Epithelial cell of proximal tubule (primary cell): ENCODE measurements at places on chromosomes 11 and 22. TPM values are rescaled to one million over a fixed set of nuclear protein-coding genes. Genes with fewer than 3 reads are reported as not detected.

The OR52H1 gene
- total RNA-seq = not detected in 2 replicates

DNA sequence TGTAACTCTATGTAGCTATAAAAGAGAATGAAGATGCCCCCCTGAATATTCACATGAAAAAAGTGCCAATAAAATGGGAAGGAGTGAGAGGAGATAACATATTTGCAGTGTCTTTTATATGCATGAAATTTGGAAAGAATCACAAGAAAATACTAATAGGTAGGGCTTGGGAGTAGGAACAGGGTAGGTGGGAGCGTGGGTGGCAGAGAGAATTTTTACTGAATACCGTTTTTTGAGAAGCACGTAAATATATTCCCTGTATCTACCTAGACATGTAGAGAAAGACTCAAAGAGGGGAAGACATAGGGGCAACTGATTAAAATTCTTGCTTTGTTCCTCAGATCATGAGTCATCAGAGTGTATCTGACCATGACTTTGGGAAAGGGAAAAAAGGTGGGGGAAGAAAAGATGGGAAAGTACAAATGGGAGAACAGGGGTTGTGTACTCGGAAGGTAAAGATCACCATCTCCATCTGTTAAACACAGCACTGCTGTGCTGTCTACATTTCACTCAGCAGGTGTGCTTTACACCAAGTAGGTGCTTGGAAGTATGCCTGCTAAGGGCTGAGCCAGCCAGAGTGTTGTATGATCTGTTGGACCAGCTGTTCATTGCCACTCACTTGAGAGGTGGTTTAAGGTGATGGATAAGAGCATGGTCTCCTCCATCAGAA lies 16.0 kb downstream of the PRR5L start:
- DNase-seq = peak; percentile 49

- no peak for DNase-seq
Observed at GRCh38 chr11:66111158-66111557, 41.1 kb downstream of the PACS1 start.

GRCh38 chr11:79794484-79795393 lies 353.9 kb upstream of the TENM4 start:
- DNase-seq = no peak

- no peak for DNase-seq
Observed at GRCh38 chr11:113673550-113674396, 32.3 kb downstream of the TMPRSS5 start.

DNA sequence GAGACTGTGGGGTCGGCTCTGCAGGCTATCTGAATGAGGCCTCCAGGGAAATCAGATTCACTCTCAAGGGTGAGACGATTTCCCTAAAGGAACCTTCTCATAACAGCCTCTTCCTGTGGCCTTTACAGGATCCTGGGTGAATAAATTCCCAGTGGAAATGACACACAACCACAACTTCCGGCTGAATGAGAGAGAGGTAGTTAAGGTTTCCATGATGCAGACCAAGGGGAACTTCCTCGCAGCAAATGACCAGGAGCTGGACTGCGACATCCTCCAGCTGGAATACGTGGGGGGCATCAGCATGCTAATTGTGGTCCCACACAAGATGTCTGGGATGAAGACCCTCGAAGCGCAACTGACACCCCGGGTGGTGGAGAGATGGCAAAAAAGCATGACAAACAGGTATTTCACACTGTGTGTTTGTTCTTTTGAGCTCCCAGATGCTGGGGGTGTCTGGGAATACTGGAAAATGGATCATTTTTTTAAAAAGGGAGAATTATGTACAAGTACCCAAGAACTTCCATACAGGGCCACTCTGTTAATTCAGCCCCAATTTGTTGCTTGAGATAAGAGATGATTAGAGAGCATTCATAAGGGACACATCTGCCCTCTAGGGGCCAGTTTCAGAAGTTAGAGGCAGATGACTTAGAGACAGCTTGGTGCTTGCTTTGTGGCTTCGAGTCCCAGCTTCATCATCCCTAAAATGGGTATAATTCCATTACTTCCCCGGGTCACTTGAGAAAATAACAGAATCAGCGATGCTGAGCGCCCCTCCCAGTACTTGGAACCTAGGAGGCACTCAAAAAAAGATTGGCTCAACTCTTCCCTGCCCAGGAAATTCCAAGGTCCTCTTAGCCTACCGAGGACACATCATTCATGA lies 10.2 kb downstream of the SERPIND1 start:
- no peak for DNase-seq

The MS4A3 gene
- total RNA-seq = not detected in 2 replicates

The ARL2 gene
- 151 and 169 TPM in 2 replicates for total RNA-seq

- DNase-seq = no peak
Observed at GRCh38 chr11:110349138-110349996, 53.0 kb upstream of the RDX start.

The DEUP1 gene
- 0.36 and 0.69 TPM in 2 replicates for total RNA-seq

The OR52N4 gene
- not detected in 2 replicates for total RNA-seq

DNA sequence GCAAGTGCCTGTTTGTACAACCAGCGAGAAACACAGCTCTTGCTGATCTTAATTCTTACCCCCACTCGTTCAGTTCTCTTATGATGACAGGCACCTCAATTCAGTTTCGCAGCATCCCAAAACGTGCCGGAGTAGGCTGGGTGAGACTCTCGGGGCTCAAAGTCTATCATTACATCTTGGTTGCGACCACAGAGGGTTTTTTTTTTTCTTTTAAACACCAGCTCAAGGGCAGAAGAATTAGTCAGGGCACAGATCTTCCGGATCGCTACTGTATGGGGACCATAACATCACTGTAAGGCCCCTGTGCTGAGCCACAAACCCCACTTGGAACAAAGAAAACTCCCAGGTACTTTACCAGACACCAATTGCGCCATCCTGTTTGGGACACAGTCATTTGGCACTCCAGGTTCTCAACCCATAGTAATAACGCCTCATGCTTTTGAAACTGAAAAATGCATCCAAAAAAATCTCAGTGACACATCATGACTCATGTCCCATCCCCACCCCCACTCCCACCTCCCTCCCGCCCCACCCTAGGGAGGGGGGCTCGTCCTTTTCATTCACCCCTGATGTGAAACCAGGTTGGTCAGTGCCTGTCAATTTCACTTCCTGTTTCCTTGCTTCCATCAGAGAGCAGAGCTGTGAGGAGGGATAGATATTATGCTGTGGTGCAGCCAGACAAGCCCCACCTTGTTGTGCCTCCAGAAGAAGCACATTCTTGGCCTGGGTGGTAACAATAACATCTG lies 41.0 kb upstream of the CD5 start:
- DNase-seq = no peak

- no peak for DNase-seq
Observed at GRCh38 chr11:7495882-7496551, 10.7 kb downstream of the OLFML1 start.

DNA sequence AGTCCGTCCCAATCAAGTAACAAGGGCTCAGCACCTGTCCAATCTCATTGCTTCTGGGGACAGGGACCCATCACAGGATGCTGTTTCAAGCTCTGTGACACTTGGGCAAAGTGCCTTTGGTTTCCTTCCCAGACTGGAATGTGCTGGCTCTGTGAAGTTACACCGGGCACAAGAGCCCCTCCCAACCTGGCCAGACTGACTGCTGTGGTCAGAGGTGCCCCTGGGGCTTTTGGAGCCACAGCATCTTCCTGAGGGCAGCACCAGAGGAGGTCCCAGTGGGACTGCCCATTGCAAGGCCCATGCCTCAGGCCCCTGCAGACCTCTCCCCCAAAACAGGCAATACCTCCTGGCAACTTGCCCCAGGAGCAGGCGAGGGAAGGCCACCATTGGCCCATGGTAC lies 155.2 kb upstream of the GRK3 start:
- no peak for DNase-seq

- DNase-seq = no peak
Observed at GRCh38 chr11:117639601-117640000, 157.4 kb downstream of the DSCAML1 start.

The E2F8 gene
- 6.9 and 10.5 TPM in 2 replicates for total RNA-seq

The CHRDL2 gene
- not detected in 2 replicates for total RNA-seq

The CCDC15 gene
- 3.3 and 3.4 TPM in 2 replicates for total RNA-seq

DNA sequence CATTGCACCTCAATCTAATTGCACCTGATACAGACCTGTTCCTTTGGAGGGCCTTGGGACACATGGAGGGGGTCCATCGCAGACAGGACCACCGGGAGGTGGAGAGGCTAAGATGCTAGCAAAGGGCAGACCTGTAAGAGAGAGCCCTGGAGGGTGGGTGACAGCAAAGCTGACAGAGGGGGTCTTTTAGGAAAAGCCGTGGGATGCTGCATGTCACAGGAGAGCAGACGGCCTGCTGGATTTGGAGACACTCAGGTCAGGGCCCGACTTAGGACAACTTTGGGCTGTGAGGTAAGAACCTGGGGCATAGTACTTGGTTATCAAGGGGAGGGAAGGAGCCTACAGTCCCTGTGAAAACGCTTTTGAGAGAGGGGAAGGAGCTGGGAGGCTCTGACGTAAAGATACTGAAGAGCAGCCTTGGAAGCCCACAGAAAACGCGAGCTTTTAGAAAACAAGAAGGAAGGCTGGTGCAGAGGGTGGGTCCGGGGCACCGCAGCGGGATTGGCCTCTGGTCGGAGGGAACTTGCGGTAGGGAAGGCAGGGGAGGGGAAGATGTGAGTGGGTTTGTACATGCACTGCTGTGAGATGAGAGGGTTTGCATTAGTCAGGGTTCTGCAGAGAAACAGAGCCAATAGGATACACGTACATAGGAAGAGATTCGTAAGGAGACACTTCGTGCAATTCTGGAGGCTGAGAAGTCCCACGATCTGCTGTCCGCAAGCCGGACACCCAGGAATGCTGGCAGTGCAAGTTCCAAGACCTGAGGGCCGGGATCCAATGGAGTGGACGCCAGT lies 868.5 kb downstream of the TBC1D22A start:
- DNase-seq = no peak

DNA sequence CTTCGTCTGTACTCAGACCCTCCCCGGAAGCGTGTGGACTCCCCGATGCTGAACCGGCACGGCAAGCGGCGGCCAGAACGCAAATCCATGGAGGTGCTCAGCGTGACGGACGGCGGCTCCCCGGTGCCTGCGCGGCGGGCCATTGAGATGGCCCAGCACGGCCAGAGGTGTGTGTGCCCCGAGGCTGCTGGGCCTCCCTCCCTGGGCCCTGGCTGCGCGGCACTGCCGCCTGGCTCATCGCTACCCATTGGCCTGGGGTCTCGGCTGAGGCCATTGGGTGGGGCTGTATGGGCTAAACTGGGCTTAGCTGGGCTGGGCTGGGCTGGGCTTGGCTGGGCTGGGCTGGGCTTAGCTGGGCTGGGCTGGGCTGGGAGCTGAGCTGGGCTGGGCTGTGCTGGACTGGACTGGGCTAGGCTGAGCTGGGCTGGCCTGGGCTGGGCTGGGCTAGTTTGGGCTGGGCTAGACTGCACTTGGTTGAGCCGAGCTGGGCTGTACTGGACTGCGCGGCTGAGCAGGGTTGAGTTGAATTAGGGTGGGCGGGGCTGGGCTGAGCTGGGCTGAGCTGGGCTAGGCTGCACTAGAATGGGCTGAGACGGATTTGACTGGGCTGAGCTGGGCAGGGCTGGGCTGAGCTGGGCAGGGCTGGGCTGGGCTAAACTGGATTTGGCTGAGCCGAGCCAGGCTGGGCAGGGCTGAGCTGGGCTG lies 40.7 kb downstream of the MOB2 start:
- no peak for DNase-seq

DNA sequence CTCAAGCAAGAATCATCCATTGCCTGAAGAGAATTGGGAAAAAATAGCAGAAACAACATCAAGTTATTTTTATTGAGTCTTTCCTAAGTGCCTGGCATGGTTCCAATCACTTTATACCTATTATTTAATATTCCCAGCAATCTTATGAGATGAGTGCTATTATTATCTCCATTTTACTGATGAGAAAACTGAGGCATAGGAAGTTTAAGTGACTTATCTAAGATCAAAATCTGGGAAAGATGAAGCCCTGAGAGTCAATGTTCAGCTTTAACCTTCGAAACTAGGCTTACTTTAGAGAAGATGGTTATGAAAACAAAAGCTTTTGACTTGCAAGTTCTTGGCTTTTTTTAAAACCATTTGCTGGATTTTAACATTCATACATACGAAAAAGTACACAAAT lies 141.6 kb downstream of the APIP start:
- no peak for DNase-seq

The ENTHD1 gene
- not detected in 2 replicates for total RNA-seq

- DNase-seq = no peak
Observed at GRCh38 chr11:93623179-93623578, 38.3 kb upstream of the CEP295 start.

DNA sequence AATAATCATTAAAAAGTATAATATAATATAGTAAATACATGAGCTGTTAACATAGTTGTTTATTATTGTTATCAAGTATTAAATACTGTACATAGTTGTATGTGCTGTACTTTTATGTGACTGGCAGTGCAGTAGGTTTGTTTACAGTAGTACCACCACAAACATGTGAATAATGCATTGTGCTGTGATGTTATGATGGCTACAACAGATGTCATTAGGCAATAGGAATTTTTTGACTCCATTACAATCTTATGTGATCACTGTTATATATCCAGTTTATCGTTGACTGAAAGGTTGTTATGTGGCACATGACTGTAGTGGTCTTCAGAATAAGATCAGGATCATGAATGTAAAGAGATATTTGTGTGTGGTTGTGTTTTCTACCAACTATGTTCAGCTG lies 577.8 kb downstream of the JRKL start:
- DNase-seq = no peak

GRCh38 chr11:71339396-71339881 lies 87.1 kb upstream of the SHANK2 start:
- DNase-seq = no peak

- DNase-seq = no peak
Observed at GRCh38 chr11:2156416-2157182, 4.4 kb downstream of the INS start.

GRCh38 chr11:66479394-66480116 lies 679 bp upstream of the DPP3 start:
- DNase-seq = peak; percentile 4

GRCh38 chr11:339963-340362 lies 19.3 kb upstream of the IFITM3 start:
- DNase-seq = no peak

The OR51E2 gene
- total RNA-seq = not detected in 2 replicates

DNA sequence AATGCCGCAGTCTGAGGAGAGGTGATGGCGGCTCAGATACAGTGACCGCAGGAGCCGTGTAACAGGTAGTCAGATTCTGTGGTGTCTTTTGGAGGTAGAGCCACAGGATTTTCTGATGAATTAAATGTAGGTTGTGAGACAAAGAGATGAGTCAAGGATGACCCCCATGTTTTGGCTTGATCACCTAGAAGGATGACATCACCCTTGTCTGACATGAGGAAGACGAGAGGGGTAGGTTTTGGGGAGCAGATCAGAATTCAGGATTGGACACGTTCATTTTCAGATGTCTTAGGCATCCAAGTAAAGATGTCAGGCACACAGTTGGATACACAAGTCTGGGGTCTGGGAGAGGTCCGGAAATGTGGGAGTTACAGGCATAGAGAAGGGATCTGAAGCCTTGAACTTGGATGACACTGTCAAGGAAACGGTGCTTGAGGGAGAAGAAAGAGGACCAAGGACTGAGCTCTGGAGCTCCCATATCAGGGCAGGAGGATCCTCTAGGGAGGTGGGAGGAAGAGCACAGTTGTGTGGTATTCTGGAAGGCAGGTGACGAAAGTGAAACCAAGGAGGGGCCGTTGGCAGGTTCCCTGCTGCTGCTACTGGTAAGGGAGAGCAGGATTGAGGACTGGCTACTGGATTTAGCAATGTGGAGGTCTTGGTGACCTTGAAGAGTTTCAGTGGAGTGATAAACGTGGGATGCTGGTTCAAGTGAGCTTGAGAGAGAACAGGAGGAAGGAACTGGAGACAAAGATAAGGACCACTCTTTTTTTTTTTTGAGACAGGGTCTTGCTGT lies 12.6 kb upstream of the GDPD5 start:
- no peak for DNase-seq
